ENCODE measurements at places on chromosomes 11 and 22.

- DNase-seq, result no peak
Observed at GRCh38 chr22:32023251-32023827, 19.7 kb upstream of the SLC5A1 start.

GRCh38 chr11:21173476-21173875 is 504.1 kb downstream of the NELL1 start:
- no peak for DNase-seq

DNA sequence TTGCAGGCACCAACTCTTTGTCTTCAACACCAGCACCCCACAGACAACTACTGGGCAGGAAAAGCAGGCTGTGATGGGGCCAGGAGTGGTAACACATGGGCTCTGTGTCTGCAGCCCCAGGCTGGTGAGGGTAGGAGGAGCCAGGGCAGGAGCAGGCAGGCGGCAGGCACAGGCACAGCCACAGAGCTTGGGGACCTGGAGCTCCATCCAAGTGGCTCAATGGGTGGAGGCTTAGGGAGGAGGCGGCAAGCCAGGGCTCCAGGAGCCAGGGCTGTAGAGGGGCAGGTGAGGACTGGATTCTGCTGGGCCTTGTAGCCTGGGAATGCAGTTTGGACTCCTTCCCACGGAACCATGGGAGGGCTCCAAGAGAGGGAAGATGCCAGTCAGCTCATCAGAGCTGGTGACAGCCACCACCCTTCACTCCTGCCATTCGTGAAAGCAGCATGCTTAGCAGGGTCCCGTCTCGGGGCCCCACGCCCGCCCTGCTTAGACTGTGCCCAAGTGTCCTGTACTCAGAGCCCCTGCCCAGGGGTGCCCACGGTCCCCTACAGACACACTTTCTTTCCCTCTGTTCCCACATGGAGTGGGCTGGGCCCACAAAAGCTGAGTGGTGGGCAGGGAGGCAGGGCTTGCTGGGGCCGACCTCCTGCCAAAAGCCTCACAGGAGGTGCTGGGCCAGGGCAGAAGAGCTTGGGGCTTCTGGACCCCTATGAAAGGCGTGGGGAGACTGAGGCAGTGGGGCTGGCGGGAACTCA is 12.4 kb downstream of the TTC38 start:
- no peak for DNase-seq

DNA sequence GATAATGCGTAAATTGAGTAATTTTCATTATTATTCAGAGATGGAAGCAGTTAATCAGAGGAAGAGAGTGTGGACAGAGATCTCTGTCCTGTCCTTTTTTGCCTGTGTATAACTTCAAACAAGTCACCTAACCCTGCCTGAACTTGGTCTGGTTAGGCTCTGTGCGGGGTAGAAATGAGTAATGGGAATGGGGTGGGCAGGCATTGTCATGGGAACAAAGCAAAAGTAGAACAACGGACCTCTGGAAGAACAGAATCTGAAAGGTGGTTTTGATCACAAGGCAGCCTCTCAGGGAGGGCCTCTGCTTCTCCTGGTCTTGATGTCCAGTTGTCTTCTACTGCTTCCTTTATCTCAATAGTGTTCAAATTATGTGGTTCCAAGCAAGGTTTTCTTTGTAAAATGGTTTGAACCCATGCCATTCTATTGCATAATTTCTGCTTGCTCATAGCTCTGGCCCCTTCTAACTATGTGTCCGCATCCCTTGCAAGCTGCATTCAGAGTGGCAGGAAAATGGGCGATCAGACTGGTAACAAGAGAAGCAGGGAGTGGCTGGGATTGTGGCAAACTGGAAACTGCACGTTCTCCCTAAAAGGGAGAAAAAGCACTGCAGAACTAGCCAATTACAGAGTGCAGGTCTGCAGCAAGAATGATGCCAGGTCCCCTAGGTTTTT is 76.1 kb downstream of the PRR5L start:
- DNase-seq, result no peak

DNA sequence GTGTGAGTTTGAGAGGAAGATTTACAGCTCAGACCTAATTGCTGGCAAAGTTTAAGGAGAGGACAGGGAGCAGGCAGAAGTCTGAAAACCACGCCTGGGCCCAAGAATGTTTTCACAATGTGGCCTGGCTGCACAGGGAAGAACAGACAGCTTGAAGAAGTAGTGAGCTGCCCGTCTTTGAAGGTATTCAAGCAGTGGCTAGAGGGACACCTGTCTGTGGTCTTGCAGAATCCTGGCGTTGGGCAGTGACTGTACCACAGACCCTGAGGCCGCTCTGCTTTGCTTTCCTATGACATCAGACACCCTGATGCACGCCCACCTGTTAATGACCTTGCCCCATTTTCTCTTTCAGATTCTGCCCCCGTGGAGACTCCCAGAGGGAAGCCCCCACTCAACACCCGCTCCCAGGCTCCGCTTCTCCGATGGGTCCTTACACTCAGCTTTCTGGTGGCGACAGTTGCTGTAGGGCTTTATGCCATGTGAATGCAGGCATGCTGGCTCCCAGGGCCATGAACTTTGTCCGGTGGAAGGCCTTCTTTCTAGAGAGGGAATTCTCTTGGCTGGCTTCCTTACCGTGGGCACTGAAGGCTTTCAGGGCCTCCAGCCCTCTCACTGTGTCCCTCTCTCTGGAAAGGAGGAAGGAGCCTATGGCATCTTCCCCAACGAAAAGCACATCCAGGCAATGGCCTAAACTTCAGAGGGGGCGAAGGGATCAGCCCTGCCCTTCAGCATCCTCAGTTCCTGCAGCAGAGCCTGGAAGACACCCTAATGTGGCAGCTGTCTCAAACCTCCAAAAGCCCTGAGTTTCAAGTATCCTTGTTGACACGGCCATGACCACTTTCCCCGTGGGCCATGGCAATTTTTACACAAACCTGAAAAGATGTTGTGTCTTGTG is 6.6 kb upstream of the MCM5 start:
- DNase-seq, result no peak

GRCh38 chr11:33692541-33692940 is 8.1 kb downstream of the C11orf91 start:
- no peak for DNase-seq

DNA sequence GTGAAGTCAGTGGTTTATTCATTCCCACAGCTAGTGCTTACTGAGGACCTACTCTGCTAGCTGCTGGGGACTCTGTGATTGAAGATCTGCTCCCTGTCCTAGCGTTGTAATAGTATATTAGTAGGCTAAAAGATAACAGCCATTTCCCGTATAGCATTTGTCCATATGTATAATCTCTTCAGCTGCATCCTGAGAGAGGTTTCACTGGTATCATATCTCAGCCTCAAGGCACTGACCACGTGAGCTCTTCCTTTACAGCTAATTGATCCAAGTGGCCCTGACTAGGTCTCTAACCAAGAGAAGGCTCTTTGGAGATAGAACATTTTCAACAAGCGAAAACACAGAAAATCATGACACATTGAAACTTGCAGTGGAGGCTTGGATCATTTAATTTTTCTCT is 110.2 kb downstream of the APIP start:
- no peak for DNase-seq

GRCh38 chr11:60633645-60634044 is 65.8 kb upstream of the MS4A8 start:
- DNase-seq, result no peak

DNA sequence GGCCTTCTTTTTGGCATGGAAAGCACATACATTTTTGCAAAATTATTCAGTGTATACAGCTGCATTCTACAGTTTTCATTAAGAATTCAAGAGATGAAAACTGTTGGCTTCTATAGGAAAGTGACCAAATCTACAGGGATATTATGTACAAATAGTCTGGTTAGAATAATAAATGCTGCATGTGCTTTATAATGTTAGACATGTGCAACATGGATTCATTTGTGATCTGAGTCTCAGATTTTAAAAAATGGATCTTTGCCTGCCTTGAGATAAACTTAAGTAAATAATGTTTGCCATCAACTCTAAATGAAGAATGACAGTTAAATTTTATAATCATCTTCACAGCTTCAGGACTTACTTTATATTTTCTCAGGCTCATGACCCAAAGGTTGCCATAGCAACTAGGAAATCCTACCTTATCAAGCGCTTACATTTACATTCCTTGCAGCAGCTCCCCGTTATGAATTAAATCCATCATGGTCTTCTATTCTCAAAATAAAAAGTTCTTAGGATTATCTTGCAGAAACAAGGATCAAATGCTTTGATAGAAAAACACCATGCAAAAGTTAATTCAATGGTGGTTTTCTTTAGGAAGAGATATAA is 200.2 kb downstream of the CADM1 start:
- DNase-seq, result no peak

DNA sequence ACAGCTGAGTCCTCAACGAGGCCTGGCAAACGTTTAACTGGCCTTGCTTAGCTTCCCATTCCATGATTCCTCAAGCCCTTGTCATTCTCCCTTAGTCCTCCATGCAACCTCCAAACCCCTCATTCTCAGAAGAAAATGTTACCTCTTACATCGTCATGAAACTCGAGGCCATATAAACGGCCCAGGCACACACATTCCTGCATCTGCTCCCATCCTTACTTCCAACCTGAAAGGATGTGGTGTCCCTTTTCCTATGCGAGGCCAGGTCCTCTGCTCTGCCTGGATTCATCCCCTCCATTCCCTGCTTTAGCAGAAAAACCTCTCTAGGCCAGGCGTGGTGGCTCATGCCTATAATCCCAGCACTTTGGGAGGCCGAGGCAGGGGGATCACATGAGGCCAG is 9.0 kb downstream of the MPZL3 start:
- DNase-seq, result no peak

DNA sequence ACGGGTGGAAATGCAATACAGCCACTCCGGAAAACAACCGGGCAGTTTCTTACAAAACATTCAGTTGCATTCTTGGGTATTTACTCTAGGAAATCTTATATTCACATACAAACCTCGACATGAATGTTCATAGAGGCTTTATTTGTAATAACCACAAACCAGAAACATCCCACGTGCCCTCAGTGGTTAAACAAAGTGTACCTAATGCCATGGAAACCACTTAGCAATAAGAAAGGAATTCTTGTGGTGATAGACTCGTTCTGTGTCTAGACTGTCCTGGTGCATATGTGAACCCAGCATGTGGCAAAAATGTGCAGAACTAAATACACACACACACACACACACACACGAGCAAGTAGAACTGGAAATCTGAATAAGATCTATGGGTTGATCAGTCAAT is 1073.3 kb downstream of the TBC1D22A start:
- no peak for DNase-seq

GRCh38 chr11:44652901-44653644 is 73.7 kb upstream of the TSPAN18 start:
- DNase-seq, result no peak

DNA sequence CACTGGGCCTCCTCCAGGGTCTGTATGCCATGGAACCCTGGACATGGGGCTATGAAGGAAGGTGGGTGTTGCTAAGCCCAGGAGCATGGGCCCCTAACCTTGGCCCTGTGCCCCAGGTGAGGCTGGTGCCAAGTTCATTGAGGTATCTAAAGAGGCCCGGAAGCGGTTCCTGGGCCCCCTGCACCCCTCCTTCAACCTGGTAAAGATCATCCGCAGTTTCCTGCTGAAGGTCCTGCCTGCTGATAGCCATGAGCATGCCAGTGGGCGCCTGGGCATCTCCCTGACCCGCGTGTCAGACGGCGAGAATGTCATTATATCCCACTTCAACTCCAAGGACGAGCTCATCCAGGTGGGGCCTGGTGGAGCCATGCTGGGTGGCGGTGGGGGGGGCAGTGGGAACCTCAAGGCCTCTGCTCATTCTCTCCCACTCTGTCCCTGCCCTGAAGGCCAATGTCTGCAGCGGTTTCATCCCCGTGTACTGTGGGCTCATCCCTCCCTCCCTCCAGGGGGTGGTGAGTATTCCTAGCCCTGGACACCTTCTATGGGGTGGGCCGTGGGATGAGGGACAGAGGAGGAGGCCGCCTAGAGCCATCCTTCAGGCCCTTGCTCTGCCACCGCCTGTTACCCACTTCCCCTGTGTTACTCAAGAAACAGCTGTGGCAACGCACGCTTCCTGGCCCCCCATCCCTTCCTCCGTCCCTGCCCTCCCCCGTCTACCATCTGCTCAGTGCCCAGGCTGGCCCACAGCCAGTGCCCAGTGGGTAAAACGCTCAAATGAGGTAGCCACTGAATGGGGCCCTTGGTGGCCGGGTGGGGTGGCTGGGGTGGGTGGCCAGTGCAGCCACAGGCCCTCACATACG is 3.0 kb downstream of the PNPLA2 start:
- no peak for DNase-seq

- DNase-seq, result no peak
Observed at GRCh38 chr22:28139961-28140360, 220.9 kb upstream of the PITPNB start.

DNA sequence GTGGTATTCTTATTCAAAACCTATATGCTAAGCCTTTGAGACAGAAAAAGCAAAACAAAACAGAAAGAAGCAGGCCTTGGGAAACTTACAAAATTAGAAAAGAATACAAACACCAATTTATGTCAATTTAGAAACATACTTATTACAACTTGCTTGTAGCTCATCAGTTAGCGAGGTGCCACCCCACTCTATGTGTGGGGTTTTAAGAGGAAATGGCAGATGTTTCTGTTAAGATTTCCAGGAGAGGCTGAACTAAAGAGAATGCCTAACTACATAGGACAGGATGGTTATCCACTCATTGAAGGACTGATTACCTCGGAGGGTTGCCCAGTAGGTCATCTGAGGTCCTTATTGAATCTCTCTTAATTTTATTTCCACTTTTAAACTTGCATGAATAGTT is 302.0 kb downstream of the ETS1 start:
- no peak for DNase-seq

DNA sequence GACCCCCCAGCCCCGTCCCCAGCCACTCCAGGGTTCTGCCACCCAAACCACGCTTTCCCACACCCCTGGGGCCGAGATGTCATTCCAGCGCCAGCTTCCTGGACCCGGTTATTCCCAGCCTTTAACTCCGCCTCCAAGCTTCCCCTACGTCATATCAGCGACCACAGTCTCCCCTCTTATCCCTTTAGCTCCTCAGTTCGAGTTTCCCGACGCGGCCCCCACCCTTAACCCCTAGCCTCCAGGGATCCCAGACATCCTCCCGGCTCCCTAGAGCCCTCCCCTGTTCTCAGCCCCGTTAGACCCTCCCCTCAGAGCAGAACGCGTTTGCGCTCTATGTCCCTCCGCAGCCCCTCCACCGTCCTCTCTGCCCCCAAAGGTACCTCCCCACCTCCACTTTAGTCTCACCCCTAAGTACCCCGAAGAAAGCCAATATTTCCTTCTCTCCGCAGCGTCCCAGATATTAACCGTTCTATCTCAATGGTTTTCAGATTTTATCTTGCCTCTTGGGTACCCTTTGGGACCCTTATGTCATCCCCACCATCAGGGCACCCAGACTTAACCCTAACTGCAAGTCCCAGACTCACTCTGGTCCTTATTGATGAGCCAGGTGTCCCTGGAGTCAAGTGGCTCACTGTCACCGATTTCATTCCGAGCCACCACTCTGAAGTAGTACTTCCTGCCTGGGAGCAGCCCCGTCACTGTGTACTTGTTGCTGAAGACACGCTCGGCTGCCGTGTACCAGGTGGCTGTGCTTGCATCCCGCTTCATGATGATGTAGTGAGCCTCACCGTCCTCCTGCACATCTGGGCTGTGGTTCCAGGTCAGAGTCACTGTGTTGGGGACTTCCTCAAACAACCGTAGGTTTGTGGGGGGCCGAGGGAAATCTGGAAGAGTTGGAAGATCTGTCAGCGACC is 8.0 kb downstream of the TMEM86A start:
- peak; percentile 73 for DNase-seq
